AG04450 (cell line): ENCODE measurements at places on chromosomes 7 and 10.

DNA sequence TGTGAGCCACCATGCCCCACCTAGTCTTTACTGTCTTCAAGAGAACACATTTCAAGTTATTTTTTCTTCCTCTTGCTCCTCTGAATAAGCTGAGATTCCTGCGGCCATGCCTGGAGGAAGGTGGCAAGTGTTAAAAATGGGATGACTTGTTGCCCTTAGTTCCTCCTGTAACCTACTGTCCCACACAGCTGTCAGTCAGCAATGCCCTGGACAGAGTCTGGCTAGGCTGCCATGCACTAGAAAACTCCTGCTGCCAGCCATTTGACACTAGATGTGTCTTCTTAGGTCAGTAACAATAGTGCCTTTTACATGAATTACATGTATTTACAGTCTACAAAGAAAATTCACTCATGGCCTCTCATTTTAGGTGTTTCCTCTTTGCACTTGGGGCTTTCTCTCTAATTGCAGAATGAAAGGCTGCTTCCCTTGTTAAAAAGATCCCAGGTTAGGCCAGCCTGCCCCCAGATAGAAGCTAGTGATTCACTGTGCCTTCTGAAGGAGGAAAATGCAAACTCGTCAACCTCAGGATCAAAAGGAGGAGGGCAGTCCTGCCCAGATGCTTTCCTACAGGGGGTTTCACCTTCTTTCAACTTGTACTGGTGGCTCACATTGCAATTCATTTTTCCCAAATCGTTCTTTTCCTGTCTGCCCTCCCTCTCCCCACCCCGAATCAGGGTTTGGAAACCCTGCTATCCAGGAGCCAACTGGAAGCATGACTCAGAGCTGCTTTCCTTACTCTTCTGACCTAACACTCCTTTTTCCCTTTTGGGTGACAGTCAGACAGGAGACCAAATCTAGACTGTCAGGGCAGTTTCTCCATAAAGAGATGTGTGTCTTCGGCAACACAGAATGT lies 136.6 kb downstream of the SPAG6 start:
- no peak for DNase-seq

- DNase-seq = no peak
Measured at GRCh38 chr7:64643566-64643965, 22.4 kb upstream of the ZNF107 start.

DNA sequence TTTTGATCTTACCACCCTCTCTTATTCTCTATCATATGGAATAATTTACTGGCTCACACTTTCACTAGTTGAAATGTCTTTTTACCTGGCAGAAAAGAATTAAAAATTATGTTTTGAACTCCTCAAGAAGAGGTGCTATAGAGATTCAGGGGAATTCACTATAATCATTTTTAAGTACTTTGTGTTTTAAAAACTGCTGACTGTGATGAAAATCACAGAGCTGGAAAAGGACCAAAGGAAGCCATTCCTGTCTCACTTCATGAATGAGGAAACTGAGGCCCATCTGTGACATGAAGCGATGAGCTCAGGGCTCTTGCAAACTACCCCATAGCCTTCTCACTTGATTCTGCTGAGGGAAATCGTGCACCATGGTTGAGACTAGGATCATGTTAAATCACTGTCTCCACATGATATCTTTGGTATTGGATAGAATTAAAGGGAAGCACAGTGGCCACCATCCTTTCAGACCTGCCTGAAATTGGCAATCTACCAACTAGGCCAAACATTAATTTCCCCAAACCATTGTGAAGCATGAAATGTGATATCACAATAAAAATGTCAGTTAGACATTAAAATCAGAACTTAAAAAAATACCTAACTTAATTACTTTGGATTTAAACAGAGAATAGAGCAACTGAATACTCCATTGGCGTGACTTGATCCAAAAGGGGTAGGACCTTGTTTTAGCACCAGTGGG lies 141.0 kb downstream of the FZD1 start:
- no peak for DNase-seq

DNA sequence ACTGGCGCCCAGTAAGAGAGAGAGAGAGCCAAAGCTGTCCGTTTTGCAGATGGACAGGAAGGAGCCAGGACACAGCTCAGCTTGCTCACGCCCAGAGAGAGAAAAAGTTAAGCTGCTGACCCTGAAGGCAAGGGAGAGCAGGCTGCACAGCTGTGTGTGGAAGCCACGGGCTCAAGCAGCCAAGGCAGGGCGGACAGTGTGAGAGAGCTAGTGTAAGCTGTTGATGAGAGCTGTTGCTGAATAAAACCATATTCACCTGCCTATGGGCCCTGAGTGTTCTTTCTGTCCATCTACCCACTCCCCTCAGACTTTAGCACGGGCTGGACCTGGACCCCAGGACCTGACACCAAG lies 5.4 kb downstream of the INMT start:
- DNase-seq = no peak

- no peak for DNase-seq
Measured at GRCh38 chr7:18408461-18408860, 87.1 kb upstream of the HDAC9 start.

DNA sequence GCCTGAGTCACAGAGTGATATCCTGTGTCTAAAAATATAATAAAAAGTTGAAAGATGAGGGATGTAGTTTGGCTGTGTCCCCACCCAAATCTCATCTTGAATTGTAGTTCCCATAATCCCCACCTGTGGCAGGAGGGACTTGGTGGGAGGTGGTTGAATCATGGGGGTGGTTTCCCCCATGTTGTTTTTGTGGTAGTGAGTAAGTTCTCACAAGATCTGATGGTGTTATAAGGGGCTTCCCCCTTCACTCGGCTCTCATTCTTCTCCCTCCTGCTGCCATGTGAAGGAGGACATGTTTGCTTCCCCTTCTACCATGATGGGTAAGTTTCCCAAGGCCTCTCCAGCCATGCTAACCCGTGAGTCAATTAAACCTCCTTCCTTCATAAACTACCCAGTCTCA lies 25.1 kb upstream of the UBE3C start:
- no peak for DNase-seq

GRCh38 chr10:74081192-74081803 lies 69.3 kb downstream of the AP3M1 start:
- no peak for DNase-seq

DNA sequence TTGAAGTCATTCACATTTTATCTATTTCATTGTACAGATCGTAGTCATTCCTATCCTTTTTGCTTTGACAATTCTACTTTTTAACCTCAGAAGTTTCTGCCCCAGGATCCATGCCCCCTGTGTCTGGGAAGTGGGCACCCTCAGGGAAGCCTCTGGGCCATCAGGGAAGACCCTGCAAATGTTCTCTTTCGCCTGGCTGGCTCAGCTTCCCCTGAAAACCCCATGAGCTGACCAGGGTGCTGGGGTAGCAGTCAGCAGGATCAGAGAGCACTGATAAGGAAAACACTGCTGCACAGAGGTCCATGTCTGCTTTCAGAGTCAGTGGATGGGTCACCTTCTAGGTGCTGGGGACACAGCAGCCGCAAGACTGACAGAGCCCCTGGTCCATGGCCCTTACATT lies 23.8 kb downstream of the CUZD1 start:
- DNase-seq = no peak

- no peak for DNase-seq
Measured at GRCh38 chr10:99917963-99918825, 91.6 kb downstream of the DNMBP start.

DNA sequence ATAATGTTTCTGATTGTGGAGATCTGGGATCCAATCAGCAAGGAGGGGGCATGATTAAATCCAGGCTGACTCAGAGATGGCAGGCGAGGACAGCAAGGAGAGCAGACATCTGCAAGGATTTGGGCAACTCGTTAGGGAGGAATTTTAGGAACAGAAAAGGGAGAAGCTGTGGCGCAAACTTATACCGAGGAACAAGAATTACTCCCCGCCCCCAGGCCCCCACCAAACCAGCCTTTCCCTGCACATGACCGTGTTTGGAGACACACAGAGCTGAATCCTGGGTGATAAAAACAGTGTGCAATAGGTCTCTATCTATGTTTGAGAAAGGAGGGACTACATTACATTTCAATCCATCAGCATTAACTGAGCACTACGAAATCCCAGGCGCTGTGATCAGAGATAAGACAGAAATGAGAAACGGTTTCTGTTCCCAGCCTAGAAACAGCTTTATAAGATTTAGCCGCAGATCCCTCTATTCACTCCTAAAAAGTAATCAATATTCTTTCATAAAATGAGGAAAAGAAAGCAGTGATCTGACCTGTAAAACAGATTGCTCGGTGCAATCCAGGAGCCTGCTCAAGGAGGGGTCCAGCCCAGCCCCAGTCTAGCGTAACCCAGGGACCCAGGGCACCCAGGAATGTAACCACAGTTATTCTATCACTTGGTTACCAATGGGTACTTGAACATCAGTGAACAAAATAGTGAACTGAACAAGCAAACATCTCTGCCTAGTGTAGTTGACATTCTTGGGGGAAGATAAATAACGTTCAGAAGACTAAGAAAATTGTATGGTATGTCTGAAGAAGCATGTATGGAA lies 37.2 kb upstream of the RAPGEF5 start:
- no peak for DNase-seq

- no peak for DNase-seq
Measured at GRCh38 chr10:98457721-98458120, 11.0 kb upstream of the HPS1 start.

DNA sequence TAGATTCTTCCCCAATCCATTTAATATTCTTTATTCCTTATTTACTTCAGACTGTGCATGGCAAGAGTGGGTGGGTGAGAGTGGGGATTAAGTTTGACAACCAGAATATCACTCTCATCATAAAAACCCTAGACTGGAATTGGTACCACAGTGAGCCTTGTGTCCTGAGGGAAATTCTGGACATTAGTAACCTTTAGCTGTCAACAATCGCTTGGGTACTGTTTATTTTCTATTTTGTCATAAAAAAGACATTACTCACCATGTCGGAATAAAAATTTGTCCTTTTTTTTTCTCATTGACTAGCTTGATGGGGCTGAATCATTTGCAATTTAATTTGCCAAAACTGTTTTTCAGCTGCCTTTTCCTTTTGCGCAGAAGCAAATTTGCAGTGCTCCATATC lies 176.1 kb upstream of the SEMA3C start:
- DNase-seq = no peak

GRCh38 chr10:9052767-9053166 lies 998.3 kb downstream of the GATA3 start:
- no peak for DNase-seq

DNA sequence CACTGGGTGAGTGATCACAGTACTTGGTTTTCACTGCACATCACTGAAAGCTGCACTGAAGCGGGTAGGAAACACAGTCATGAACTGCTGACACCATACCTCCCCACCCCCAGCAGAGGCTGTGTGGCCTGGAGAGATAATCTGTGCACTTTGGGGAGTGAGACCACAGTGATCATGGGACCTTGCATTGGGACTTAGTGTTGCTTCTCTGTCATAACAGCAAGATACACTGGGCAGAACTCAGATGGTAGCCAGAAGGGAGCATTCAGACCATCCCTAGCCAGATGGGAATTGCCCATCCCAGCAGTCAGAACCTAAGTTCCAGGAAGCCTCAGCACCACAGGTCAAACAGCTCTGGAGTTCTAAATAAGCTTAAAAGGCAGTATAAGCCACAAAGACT lies 346.4 kb upstream of the TMEM229A start:
- no peak for DNase-seq

DNA sequence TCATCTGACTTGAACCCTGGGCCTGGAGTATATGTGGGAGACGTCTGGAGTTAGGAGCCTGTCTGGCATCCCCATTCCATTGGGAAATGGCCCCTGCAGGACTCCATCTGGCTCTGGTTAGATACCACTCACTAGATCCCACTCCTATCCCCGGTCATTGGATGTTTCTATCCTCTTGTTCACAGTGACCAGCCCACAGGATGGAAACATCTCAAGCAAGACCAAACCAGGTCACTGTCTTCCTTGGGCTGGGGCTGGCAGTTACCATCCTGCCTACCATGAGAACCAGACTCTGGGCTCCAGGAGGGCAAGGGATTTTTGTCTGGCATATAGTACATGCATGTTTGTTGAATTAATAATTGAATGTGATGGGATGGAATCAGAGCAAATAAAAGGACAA lies 415.7 kb downstream of the GRID1 start:
- DNase-seq = no peak

DNA sequence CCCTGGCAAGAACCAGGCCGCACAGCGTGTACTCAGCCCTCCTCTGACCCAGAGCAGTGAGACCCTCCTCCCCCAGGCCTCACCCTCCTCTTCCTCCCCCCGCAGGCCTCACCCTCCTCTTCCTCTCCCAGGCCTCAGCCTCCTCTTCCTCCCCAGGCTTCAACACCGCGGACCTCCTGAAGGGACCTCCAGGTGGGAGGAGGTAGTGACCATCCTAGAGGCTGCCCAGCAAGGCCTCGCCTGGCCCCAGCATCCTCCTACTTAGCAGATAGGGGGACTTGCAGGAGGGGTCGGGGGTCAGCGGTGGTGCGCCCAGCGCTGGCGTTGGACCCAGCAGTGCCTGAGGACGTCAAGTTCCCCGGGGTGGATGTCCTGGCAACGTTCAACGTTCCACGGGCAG lies 270.8 kb downstream of the ELFN1 start:
- DNase-seq = no peak

DNA sequence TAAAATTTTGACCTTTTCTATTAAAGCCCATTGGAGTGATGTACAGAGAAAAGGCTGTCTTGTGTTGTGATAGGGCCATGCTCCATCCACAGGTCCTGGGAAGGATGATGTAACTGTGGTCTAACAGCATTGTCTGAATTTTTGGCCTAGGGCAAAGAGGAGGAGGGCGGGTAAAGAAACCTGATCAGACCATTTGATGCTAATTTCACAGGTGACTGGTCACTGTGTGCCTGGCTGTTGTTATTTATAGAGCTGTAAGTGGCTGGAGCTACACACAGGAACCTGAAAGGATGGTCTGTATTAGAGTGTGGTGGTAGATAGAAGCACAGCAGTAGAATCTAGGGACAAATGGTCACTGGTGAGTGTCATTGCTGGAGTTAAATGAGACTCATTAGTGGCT lies 182.1 kb downstream of the AUTS2 start:
- no peak for DNase-seq

DNA sequence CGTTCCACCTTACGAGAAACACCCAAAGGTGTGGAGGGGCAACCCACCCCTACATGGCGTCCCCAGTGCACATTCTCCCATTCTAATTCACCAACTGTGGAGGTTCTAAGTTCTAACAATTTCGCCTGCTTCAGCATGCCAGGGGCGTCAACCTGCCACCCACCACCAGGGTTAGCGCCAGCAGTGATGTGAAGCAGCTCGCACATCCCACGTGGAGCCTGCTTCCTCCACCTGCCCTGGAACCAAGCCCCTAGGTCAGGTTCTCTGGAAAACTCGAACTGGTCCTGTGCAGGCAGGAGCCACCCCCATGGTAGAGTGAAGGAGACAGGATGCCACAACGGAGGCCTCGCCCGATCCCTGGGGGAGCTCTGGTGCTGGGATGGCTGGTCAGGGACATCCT lies 33.3 kb upstream of the FXYD4 start:
- DNase-seq = no peak

GRCh38 chr10:69068549-69068948 lies 19.4 kb upstream of the SRGN start:
- no peak for DNase-seq

DNA sequence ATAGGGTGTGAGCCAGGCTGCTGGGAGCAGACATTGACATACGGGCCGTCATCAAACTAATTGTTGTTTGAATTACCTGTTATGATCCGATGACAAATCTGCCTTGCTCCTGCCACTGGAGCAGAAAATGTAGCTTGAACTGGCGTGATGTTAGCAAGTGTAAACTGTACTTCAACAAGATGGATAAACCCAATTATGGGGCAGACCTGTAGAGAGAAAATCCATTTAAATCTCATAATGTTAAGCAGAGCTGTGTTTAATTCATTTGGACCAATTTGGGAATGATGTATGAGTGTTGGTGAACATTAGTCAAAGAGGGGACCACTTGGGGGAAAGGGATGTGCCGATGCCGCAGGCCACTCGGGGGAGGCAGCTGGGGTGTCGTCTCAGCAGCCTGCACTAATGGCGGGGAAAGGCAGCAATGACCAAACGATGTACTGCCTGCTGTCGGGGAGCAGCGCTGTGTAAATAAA lies 27.4 kb downstream of the TCF7L2 start:
- DNase-seq = no peak
